ENCODE measurements at places on chromosomes 16 and 17.

- DNase-seq: no peak
These were observed 165.6 kb downstream of the SPECC1 start for GRCh38 chr17:20174588-20175265.

DNA sequence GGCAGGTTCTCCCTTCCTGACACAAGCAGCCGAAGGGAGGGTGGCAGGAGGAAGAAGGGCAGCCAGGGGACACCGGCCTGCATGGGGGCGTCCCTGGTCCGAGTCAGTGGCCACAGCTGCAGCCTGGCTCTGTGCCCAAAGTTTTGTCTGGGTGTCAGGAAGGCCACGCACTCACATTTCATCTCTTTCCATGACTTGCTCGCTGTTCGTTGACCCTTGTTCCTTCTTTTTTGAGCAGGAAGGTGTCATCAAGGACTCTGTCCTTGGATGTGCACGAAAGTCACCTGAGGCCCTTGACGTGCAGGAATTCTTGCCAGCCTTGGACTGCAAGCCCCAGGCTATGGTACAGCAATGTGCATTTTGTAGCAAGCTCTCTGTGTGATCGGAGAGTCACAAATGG, 93.3 kb downstream of the TNFRSF13B start:
- DNase-seq: no peak

DNA sequence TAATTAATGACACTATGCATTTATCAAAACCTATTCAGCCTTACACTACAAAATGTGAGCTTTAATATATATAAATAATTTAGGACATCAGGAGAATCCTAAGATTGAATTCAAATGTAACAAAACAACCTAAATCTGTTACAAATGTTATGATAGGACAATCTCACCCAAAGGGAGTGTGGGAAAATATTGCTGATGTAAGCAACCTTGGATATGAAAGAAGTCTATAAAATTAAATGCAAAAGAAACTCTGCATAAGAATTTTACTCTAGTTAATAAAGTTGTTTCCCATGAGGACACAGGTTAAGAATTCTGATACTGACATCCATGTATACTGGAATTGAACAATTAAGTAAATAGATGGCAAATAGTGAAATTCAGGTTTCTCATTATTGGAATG, 424.5 kb upstream of the MON1B start:
- DNase-seq: no peak

GRCh38 chr17:41695954-41696757, 7.5 kb downstream of the EIF1 start:
- peak; percentile 48 for DNase-seq

GRCh38 chr17:6554871-6555330, 1.5 kb downstream of the PITPNM3 start:
- DNase-seq: no peak

- DNase-seq: no peak
These were observed 91.2 kb downstream of the AIPL1 start for GRCh38 chr17:6343736-6344135.

DNA sequence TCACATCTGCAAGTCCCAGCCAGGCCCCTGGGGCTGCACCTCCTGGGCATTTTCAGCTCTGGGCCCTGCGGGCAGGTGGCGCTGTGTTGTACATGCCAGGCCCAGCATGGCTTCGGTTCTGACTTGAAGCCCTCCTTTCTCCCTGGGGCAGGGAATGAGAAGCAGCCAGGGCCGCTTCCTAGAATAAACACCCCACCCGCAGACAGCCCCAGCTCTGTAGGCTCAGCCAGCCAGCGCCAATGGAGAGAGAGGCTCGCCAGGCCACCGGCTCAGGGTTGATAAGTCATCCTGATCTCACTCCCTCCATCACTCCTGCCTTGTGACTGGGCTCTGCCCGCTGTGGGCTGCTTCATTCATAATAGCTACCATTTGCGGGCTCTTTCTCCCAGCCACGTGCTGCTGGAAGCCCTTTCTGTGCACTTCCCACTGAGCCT, 6.0 kb upstream of the GLIS2 start:
- no peak for DNase-seq

- DNase-seq: no peak
These were observed 4.5 kb downstream of the ZNF267 start for GRCh38 chr16:31877876-31878642.

DNA sequence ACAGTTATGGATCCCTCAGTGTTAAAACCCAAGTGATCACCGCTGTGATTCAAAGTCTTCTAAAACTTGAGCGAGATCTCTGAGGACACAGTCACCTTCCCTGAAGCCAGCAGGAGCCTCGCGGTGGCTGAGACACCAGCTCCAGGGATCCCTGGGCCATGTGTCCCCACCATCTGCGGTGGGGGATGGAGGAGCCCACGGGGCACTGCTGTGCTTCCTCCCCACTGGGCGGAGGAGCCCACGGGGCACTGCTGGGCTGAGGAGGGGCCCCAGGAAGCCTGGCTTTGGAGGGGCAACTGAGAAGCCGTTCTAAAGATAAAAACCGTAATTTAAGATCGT, 65.7 kb upstream of the METRNL start:
- no peak for DNase-seq

DNA sequence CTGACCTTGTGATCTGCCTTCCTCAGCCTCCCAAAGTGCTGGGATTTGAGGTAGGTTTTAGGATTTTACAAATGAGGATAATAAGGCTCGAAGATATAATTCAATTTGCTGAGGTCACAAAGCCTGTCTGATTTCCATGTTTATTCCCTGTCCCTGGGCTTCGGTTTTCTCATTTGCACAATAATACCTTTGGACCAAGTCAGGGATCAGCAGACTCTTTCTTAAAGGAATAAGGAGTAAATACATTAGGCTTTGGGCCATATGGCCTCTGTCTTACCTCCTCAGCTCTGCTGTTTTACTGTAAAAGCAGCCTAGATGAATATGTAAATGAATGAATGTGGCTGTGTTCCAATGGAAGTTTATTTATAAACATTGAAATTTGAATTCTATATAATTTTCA, 442.8 kb downstream of the HS3ST4 start:
- no peak for DNase-seq

GRCh38 chr16:79163691-79164387, 436.7 kb downstream of the MAF start:
- DNase-seq: no peak

GRCh38 chr17:18626152-18626870, 17.9 kb downstream of the TBC1D28 start:
- no peak for DNase-seq

GRCh38 chr16:87584271-87584670, 18.0 kb upstream of the JPH3 start:
- no peak for DNase-seq

DNA sequence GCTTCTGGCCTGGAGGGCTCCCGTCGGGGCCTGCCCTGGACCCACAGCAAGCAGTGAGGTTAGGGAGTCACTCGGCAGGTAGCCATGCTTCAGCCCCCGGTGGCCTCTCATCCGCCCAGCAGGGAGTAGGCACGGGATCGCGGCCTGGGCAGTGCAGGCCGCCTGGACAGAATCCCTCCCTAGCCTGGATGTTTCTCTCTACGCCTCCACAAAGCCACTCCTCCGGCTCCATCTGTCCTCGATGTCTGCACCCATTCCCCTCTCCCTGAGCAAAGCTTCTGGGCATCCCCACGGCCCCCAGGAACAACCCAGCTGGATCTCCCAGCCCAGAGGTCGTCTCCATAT, 145.2 kb downstream of the RBFOX3 start:
- no peak for DNase-seq

DNA sequence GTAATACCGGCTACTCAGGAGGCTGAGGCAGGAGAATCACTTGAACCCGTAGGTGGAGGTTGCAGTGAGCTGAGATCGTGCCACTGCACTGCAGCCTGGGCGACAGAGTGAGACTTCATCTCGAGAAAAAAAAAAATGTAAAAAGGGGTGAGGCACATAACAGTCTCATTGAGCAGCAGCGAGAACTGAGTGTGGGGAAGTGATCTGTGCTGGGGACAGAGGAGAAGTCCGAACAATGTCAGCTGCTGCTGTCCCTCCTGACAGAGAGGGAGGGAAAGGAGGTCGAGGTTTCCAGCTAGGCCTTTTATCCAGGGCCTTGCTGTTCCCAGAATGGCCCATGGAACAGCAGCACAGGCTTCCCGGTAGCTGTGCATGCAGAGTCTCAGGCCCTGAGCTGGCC, 14.0 kb downstream of the C16orf74 start:
- no peak for DNase-seq

- DNase-seq: no peak
These were observed 31.2 kb upstream of the BCAR1 start for GRCh38 chr16:75282466-75283281.

DNA sequence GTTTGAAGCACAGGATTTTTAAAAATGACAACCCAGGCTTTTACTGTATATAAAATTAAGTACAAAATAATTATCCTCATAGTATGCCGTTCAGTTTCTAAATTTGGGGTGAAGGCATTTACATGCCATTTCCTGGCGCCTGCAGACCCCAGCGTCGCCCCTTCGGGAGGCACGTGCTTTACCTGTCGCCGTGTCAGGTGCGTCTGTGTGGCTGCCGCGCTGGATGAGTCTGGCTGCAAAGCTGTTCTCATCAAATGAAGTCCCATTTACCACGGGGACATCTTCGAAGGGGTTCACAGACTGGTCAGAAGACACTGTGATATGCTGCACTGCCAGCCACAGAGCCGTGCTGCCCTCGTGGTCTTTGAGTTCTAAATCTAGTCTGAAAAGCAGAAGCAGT, 51.8 kb downstream of the CYB5D2 start:
- no peak for DNase-seq

- no peak for DNase-seq
These were observed 79.5 kb downstream of the GNAO1 start for GRCh38 chr16:56270828-56271227.

- no peak for DNase-seq
These were observed 290.0 kb upstream of the SOX9 start for GRCh38 chr17:71830866-71831265.

DNA sequence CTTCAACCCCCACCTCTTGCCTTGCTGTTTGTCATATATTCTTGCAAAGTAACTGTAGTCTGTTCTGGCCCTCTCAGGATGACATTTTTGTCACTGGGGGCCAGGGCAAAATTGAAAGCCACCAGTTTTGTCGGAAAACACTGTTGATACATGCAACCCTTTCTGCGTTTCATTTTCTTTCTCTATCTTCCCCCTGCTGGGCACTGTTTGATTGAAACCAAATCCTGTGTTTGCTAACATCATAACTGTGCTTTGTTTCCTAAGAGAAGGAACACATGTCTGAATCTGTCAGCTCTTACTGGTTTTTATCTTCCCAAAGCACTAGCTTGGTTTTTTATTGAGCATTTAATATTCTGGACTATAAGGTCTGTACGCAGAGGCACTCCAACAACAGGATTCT, 11.7 kb upstream of the CPPED1 start:
- no peak for DNase-seq

DNA sequence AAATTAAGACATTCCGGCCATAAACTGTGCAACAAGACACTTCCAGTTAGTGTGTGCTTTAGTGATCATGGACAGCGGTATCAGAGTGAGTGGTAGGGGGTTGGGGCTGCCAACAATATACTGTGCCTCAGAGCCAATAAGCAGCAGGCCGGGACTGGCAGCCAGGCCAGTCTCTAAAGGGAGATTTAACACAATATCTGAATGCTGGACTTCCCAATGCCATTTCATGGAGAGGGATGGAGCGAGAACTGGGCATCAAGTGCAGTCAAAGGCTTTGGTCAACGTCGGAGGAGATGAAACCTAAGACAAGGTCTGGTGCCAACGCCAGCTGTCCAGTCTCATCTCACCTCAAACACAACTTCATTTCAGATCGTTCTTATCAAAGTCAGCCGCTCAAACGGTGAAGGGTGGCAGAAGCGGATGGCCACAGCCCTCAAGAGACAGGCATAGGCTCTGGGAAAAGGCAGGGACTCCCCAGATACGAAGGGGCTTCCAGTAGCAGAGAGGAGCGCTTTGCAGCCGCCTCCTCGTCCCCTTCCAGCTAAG, 935 bp downstream of the USP32 start:
- DNase-seq: no peak

GRCh38 chr16:23833960-23834685, 1.7 kb upstream of the PRKCB start:
- no peak for DNase-seq

DNA sequence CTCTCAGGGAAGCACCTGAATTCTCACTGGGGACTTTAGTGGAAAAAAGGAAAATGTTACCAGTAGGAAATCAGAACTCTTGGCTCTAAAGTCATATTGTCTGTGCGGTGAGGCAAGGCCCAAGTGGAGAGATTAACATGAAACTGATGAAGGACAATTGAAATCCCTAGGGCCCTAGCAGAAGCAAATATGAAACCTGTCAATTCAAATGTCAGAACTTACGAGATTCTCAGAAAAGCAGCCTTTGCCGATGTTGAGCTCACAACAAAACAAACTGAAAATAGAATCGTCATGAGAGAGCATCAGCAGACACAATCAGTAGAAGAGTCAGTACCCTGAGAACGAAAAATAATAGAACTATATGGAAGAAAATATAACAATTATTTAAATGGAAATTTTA, 108.8 kb downstream of the ELAC2 start:
- no peak for DNase-seq

DNA sequence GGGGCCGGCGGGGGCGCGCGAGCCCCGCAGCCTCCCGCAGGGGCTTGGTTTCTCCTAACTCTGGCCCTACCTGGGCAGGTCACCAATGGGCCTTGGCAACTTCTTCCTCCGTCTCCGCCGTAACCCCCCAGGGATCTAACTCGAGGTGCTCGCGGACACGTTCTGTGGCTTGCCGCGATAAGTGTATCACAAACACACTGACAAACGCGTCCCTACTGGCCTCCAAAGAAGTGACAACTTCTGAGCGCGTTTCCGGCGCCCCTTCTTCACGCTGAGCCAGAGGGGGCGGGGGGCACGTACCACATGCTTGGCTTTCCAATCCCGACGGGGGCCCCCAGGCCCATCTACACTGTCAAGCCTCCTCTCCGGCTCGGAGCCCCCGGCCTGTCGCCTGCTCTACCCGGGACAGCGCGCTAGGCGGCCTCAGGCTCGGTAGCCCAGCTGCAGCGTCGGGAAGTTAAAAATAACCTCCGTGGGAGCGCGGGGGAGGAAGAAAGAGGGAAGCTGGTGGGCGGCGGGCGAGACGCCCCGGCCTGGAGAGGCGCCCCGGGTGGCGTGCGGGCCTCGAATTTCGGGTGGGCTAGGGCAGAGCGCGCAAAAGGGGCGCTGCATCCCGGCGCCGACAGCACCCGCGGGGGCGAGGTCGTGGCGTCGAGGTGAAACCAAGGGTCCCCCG, 725 bp upstream of the SPHK1 start:
- no peak for DNase-seq

DNA sequence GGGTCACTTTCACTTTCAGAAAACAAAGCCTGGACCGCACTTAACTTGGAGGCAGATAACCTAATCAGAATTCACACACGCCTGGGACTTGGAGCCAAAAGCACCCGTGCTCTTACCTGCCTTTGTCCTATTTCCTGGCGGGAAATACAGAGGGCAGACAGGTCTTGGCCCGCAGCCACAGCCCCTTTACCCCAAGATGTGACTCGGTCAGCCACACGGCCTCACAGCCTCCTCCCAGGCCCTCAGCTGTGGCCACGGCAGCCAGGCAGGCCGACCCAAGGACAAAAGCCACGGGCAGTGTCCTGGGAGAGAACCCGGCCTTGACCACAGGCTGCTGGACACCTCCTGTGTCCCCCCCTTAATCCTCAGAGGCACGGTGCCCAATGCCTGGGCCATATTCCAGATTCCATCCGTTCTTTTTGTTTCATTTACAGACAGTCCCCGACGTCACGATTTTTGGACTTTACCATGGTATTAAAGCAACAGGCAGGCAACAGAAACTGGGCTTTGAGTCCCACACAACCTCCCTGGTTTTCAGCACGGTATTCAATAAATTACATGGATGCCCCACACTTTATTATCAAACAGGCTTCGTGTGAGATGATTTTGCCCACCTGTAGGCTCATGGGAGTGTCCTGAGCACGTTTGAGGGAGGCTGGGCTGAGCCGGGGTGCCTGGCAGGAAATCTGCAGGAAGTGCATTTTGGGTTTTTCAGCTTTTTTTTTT, 30.1 kb upstream of the GAA start:
- no peak for DNase-seq
